ENCODE measurements at places on chromosomes 6 and 20.
A peak's percentile ranks its signal among the peaks of the same experiment; 100 is the strongest.

DNA sequence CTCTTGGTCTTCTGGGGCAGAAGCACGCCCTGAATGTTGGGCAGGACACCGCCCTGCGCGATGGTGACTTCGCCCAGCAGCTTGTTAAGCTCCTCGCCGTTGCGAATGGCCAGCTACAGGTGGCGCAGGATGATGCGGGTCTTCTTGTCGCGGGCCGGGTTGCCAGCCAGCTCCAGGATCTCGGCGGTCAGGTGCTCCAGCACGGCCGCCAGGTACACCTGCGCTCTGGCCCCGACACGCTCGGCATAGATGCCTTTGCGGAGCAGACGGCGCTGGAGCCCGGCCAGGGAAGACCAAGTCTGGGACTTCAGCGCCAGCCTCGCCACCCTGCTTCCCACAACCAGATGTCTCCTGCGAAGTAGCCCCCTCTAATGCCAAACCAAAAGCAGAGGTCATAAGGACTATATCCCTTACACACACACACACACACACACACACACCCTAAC is 8.0 kb upstream of the SLC17A3 start:
- peak; percentile 1 for DNase-seq

DNA sequence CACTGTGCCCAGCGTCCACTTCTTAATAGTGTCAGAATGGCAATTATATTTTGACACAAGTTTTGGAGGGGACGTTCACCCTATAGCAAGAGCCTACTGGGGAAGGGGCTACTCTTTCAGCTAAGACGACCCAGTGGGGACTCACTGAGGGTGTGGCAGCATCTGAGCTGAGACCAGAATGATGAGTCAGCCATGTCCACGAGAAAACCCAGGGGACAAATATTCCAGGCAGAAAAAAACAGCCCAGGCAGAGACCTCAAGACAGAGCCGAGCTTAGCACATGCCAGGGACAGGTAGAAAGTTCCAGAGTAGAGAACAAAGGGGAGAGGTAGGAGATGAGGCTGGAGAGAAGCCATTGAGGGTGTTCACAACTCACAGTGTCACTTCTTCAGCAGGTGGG is 11.2 kb downstream of the CNBD2 start:
- DNase-seq = no peak

DNA sequence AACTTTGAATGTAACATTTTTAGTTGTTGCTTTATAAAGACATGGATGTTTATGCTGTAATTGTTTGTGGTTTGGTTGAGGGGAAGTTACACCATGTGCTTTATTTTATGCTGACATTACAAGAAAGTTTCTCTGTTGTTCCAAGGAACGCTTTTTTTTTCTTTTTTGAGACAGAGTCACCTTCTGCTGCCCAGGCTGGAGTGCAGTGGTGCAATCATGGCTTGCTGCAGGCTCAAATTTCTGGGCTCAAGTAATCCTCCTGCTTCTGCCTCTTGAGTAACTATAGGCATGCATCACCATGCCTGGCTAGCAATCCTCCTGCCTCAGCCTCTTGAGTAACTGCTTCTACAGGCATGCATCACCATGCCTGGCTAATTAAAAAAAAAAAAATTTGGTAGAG is 21.0 kb upstream of the IFNGR1 start:
- no peak for DNase-seq

DNA sequence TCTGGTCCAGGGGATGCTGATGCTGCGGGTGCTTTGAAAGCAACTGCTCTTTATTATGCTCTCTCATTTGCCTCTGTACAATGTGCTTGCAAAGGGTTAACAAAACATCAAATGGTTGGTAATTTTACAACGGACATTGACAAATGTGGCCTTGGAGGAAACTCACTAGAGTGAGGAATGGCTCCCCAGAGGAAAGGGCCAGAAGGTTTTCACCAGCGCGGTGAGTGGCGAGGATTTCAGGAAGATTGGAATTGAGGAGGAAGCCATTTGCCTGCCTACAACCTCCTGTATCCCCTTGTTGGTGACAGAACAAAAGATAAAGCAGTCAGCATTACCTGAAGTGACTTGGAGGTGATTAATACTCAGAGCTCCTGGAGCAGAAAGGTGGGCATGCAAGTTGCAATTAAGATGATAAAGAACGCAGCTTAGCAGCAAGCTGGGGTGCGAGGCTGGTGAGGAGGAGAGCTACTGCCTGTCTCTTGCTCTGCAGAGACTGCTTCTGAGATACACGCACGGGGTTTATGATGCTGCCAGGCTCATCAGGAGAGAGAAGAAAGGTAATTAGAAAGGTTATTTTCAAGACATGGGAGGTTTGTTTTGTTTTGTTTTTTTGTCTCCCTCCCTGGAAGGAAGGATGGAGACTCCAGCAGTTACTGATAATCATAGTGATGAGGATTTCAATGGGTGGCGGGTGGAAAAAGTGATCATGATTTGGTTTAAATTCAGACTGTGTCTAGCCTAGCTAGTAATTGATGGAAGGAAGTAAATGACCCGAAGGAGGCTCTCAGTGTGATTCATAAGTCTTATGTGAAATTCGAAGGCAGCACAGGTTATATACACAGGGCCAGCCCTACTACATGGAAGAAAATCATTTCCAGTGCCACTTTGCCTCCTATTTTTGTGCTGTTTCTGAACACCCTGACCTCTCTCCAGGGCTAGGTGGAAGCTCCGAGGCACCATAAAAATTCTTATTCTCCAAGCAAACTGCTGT is 141.6 kb upstream of the DTNBP1 start:
- DNase-seq = no peak

- DNase-seq = no peak
Measured at GRCh38 chr6:14079433-14079832, 38.1 kb upstream of the CD83 start.

DNA sequence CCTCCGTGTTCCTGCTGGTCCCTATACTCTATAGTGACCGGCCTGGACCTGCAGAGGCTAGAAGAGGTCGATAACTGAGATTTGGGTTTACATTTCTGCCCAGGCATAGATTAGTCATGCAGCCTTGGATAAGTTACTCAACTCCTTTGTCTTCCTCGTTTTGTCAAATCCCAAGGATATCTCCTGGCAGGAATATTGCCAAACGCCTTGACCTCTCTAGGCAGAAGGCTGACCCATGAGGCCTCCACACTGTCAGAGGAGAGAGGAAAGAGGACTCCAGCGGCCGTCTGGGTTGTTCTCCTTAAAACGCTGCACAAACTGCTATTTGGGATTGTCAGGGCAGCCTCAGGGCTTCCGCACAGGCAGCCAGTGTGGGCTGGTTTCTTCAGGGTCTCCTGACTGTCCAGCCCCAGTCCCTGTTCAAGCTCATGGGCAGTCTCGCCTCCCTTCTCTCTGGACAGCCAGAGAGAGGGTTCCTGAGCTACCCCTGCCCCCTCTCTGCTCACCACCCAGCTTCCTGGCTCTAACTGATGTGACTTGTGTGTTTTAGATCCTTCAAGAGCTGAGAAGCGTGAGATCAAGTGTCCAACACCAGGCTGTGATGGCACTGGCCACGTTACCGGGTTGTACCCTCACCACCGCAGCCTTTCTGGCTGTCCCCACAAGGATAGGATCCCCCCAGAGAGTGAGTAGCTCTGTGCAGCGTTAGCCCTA is 44.7 kb upstream of the PCMTD2 start:
- DNase-seq = no peak

DNA sequence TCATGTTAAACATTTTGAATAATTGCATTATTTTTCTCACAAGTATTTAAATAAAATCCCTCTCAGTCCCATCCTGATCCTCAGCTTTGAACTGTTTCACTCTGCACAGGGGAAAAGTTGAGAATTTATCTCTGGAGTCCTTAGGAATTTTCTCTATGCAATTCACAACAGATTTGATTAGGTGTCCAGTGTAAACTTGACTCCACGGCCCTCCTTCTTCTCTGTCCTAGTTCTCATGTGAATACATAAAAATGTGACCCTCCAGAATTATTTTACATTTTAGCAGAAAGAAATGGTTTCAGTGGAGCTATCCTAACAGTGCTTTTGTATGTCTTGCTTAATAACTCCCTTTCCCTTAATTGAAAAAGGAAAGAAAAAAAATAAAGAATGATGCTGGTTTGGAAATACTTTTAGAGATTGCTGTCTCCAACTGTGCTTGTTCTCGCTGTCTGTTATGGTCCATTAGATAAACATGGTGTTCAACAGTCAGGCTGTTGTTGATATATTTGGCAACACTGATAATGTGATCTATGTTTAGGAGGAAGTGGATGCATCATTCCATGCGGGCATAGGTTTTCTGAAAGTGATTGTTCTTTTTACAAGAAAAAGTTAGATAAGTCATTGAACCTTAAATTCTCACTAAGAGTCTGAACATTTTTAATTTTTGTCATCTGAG is 599.4 kb upstream of the CITED2 start:
- DNase-seq = no peak

GRCh38 chr6:4055420-4056041 is 23.4 kb downstream of the FAM217A start:
- DNase-seq = no peak

All from activated CD4-positive, CD25-positive, alpha-beta regulatory T cell (primary cell).